ENCODE measurements at places on chromosomes 12 and 14. TPM values are rescaled to one million over a fixed set of nuclear protein-coding genes. Genes with fewer than 3 reads are reported as not detected.

The OR4E2 gene
- not detected for total RNA-seq

The PCED1B gene
- total RNA-seq = 3.5 TPM

The PLEKHG7 gene
- total RNA-seq = not detected

The CLEC4C gene
- total RNA-seq = not detected

Measured in GM23248 (cell line).